Fibroblast of skin of left biceps (primary cell): ENCODE measurements at places on chromosomes 4 and X.

- DNase-seq, result no peak
Measured at GRCh38 chr4:151922306-151922705, 161.5 kb upstream of the GATB start.

- DNase-seq, result no peak
Measured at GRCh38 chr4:105196523-105197145, 50.0 kb downstream of the TET2 start.

DNA sequence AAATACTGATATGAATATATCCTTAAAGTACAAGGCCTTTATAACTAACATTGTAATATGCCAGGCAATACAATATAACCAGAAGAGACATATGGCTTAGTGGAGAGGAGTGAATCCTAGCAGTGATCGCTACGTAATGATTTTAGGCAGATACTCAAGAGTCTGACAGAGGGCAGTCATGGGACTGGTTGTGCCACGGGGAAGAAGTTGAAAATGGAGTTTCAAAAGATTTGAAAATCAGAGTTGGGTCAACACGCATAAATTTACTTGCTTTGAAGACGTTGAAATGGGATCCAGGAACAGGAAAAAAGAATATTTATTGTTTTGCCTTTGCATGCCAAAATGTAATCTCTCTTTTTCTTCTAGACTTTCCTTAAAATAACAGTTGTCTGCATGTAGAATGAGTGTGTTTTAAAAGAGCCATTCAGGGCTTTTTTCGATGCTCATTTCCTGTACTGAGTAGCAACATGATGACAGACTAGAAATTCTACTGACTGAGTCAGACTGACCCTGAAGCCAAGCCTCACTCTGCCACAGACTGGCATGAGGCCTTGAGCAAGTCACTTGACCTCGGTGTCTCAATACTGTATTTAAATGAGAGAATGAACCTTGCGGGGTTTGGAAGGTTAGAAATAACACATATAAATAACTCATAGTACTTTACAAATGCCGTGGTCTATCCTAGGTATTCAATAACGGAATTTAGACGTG lies 8.1 kb upstream of the SMS start:
- DNase-seq, result no peak

GRCh38 chr4:48032721-48033120 lies 16.1 kb downstream of the NIPAL1 start:
- no peak for DNase-seq

DNA sequence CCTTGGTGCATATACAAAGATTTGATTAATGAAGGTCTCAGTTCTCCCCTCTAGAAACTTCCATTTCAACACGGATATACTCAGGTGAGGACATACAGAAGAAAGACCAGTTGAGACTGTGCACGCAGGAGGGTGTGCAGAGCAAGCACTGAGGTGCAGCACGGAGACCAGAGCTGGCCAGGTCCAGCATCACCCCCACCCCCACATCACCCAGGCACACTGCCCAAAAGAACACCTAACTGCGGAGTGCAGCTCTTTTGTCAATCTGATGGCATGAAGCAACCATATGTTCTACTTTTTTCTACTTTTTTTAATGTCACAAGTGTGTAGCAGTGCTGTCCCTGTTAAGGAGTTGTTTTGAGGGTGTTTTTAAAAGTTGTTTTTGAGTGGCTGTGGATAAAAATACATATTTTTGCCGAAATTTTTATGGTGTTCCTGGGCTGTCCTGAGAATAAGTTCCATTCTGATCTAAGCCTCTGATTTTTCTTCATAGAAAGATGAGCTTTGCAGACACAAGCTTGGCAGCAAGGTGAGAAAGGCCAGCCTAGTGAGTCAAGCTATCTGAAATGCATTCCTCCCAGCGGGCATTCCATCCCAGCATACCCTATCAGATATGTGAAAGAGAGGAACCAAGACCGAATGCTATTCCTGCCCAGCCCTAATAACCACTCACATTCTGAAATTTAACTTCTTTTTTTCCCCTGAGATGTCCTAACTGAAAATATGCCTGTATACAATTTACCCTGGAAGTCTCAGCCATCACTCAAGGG lies 173.7 kb downstream of the PTTG2 start:
- no peak for DNase-seq

DNA sequence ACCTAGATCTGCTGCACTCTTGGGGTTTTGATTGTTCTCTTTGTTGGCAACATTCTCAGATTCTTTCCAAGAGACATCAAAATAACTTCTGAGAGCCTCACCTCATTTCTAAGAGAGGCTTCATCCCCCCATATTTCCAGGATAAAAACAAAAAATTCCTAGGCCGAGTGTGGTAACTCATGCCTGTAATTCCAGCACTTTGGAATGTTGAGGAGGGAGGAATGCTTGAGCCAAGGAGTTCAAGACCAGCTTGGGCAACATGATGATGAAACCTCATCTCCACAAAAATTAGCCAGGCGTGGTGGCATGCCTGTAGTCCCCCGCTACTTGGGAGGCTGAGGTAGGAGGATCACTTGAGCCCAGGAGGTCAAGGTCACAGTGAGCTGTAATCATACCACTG lies 477.0 kb downstream of the INPP4B start:
- no peak for DNase-seq

DNA sequence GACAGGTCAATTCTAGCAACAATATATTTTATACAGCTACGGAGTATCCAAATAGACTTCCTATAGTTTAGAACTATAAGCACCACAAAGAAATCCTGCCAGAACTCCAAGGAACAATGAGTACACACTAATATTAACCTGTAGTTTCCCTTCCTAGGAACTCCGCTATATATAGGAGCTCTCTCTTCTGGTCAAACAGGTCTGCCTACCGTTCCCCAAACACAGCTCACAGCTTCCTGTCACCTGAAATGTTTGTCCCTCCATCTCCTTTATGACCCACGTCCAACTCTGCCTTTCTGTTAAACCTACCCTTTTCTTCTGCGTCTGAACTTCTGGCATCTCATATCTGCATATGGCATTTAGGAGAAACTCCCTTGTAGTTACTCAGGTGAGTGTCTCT lies 10.5 kb upstream of the GJB1 start:
- DNase-seq, result no peak

DNA sequence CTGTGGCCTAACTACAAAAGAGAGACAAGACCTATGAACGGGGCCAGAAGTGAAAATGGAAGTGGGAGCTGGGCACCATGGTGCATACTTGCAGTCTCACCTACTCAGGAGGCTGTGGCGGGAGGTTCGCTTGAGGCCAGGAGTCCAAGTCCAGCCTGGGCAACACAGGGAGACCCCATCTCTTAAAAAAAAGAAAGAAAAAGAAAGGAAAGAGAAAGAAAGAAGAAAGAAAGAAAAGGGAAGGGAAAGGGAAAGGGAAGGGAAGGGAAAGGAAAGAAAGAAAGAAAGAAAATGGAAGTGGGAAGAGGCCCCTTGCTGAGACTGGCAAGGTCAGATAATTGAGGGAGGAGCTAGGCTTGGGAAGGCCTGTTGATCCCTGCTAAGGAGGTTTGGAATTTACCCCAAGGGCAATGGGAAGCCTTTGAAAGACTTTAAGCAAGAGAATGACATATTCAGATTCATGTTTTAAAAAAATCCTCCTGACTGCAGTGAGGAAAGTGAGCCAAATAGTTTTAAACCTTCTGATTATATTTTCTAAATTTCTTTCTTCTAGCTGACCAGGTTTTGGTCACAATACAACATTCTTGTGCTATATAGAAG lies 17.7 kb upstream of the HERC5 start:
- DNase-seq, result no peak

DNA sequence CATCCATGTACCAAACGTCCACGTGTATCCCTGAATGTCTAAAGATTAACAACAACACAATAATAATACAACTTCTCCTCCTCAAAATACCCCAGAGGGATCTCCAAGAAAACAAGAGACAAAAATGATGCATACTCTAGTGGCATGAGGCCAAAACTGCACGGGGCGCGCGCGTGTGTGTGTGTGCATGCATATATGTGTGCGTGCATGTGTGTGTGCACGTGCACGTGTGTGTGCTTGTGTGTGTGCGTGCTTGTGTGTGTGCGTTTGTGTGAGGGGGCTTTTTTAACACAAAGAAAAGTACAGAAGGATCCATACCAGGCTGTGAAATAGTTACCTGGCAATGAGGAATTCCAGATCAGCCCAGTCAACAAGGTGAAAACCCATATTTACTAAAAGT lies 48.5 kb downstream of the PRKX start:
- DNase-seq, result no peak

DNA sequence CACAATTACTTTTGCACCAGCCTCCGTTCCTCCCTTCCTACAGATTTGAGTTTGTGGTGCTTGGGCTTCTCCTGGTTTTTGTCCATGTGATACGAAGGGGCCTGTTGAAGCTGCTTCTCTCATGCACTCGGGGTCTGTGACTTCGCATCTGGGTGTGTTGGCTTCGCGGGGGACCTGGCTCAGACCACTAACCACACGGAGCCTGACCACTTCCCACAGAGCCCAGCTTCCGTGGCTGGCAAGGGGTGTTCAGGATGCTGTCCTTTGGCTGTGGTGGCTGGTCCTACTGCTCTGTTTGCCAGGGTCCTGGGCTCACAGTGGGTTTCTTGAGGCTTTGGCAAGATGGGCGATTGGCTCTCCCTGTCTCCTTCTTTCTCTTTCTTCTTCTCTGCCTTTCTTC lies 19.8 kb upstream of the XG start:
- no peak for DNase-seq

DNA sequence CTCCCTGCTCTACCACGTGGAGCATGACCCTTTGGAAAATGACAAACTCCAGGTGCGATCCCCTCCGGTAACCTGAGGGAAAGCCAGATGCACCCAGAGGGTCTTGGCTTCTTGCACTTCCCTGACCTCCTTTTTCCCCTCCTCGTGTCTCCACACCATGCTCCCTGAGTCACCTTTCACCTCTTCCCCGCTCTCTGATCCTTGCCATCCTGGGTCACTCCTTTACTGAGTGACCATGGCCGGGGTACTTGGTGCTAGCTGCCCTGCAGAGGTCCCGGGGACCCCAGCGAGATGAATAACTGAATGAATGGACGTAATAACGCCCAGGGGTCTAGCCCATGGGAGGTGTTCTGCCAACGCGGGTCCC lies 401 bp upstream of the ZFP92 start:
- DNase-seq, result no peak

DNA sequence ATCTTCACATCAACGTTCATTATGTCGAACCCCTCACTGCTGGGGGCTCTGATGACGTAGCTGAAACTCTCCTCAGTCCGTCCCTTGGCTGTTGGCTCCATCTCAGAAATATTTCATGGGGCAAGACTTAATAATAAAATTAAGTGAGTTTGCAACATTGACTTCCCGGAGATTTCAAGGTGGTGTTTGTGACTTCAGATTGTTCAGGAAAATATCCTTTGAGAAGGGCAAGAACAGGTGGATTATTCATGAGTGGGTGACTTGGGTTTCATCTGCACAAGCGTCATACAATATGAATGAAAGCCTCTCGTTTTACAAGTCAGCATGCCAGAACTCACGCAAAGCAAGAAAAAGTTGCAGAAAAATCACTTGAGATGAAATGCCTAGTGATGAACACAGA lies at the start of gene C4orf50:
C4orf50 (minus strand) TSS at position 101 of the 400 bp plus-strand sequence.
- DNase-seq, result no peak
